Bronchial epithelial cell (primary cell): ENCODE measurements at places on chromosomes 16 and 17.

- DNase-seq = peak; percentile 32
These were observed 2.0 kb upstream of the PSMB3 start for GRCh38 chr17:38750312-38751121.

GRCh38 chr16:86985648-86986015 is 331.6 kb downstream of the C16orf95 start:
- no peak for DNase-seq

GRCh38 chr17:74429604-74430384 is 2.1 kb upstream of the GPRC5C start:
- peak; percentile 13 for DNase-seq

DNA sequence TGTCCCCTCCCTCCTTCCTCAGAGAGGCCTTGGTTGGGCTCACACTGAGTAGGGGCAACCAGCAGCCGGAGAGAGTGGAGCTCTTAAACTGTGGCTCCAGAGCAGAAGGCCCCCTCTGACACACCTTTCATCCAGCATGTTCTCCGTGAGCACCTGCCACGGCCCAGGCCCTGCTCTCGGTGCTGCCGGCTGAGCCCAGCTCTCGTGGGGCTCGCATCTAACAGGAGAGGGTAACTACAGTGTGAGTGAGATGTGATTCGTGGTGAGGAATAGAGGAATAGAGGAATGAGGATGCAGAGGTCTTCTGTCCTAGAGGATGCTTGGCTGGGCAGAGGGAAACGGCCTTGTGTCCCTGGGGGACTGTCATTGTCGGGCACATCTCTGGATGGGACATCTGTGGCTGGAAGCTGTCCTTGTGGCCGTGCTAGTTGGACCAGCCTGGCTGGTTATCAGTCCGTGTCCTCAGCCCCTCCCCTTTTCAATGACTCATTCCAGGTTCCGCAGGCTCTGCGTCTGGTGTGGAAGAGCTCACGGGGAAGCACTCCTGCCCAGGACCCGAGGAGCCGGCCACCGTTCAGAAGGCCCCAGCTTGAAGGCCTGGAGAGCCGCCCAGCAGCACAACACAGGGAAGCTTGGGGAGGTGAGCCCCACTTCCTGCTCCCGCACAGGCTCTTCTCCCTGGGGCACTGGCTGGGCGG is 11.9 kb upstream of the DNASE1 start:
- peak; percentile 72 for DNase-seq

GRCh38 chr16:17159617-17160016 is 311.1 kb downstream of the XYLT1 start:
- no peak for DNase-seq

DNA sequence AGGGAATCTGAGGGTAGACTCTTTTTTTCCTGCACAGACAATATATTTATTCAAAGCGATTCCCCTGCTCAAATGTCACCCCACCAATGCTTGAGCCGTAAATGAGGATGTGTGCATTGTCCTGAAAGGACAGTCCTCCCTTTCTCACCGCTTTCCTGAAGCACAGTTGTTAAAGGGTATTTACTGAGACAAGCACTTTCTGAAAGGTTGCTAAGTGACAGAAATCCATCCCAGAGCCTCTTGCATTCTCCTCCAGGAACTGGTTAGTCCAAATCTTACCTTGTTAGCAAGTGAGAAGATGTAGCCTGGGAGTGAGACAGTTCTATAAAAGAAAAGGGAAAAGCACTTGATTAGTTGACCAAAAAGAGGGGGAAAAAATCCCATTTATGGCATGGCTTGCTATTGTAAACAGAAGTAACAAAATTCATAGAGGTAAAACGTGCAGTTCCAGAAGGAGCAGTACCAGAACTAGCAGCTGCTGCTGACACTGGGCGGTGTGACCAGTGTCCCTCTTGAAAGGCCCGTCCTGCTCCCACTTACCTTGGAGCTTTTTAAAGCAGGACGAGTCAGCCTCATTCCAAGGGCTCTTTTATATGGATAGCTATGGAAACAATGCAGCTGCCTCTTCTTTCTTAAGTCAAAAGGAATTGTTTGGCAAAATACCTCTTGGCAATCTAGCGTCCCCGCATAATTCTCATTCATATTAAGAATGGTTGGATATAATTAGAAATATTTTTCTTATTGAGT is at the start of gene MYH2:
Gene MYH2, minus strand, starts transcription at position 563 of the 747 bp plus-strand sequence. CDS start 1,738 bp downstream, outside the sequence.
- DNase-seq = no peak

DNA sequence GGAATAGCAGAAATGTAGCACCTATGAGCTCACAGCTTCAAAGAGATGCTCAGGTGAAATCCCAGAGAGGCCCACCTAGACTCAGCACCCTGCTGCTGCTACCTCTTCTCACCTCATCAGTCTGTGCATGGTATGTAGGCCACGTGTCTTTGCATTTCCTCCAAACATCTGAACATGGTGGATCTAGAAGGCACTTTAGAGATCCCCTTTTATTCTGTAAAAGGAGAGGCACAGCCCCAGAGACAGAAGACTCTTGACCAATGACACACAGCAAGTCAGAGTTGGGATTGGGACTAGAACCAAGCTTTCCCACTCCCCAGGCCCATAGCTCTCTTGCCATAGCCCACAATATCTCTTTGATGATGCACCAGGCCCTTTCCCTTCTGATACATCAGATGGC is 19.4 kb upstream of the NKD1 start:
- DNase-seq = no peak

- DNase-seq = peak; percentile 83
These were observed 10.2 kb upstream of the FAM83G start for GRCh38 chr17:19014628-19015215.

DNA sequence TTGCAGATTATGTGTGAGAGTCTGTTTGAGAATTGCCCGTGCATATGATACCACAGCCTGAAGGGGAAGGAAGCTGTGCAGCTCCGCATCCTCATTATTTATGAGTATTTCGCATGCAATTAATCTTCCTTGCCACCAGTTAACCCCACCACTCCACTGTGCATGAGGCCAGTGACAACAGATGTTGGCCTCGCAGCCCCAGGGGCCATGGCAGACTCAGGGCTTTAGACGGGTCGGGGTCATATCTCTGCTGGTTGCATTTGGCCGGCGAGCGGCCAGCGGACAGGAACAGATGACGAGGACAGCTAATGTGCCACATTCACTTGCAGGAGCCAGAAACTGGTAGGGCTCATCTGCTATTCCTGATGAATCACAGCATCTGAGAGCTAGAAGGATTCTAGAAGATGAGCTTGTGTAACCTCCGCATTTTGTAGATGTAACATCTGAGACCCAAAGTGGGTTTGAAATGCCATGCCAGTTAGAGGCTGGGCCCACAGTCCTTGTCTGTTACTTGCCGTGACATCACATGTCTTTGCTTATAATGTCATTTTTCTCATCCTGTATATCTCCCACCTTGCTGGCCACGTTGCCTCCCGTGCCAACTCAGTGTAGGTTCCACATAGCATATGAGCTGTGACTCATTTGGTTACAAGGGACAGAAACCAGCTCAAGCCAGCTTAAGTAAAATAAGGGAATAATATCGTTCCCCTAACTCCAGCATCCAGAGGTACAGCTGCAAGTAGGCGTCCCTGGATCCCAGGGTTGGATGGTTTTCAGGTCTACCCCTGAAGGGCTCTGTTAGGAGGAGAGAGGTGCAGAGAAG is 137.2 kb downstream of the SNX29 start:
- no peak for DNase-seq

- DNase-seq = no peak
These were observed 87.6 kb downstream of the USP31 start for GRCh38 chr16:23061669-23062068.

DNA sequence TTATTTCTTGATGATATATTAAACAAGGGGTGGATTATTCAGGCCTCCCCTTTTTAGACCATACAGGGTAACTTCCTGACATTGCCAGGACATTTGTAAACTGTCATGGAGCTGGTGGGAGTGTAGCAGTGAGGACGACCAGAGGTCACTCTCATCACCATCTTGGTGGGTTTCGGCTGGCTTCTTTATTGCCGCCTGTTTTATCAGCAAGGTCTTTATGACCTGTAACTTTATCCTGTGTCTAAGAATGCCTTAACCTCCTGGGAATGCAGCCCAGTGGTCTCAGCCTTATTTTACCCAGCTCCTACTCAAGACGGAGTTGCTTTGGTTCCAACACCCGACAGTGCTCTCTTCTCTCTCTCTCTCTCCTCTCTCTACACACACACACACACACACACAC is 221.9 kb downstream of the C16orf95 start:
- DNase-seq = no peak

GRCh38 chr17:50203604-50204345 is 2.3 kb upstream of the COL1A1 start:
- DNase-seq = no peak

DNA sequence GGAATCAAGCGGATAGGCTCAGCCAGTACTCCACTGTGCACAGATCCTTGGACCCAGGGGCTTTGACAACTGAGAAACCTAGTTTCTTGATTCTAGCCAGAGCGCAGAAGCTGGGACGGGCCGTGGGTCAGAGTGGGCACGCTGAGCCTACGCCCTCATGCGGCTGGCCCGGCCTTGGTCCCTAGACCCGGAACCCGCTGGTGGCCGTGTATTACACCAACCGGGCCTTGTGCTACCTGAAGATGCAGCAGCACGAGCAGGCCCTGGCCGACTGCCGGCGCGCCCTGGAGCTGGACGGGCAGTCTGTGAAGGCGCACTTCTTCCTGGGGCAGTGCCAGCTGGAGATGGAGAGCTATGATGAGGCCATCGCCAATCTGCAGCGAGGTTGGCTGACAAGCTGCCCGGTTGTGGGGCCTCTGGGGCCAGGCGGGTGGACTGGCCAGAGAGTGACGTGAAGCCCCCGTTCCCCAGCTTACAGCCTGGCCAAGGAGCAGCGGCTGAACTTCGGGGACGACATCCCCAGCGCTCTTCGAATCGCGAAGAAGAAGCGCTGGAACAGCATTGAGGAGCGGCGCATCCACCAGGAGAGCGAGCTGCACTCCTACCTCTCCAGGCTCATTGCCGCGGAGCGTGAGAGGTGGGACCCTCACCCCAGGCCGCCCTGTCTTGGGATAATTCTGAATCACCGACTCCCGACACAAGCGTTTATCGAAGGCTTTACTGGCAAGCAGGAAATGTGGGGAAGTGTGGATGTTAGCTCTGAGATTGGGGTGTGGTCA is 946 bp downstream of the STUB1 start:
- peak; percentile 17 for DNase-seq

- peak; percentile 72 for DNase-seq
These were observed 38.9 kb downstream of the TMEM100 start for GRCh38 chr17:55683550-55684315.

- no peak for DNase-seq
These were observed 28.0 kb upstream of the MTSS2 start for GRCh38 chr16:70713824-70714223.

DNA sequence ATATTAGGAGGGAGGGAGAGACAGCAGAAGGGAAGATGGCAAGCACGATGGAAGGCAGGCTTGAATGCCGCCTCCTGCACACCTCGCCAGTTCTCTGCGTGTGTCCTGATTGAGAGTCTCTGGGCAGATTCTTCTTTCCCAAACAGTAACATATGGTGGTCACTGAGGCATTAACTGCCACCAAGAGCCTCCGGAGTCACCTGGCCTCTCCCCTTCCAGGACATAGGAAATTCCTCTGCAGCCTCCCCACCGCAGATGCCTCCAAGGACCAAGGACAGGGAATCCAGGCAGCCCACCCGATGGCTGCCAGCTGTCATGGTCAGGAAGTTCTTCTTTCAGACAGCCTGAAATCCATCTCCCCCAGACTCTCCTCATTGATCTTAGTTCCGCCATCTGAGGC is 149.3 kb downstream of the ENGASE start:
- DNase-seq = no peak
